MV-4-11 (cell line): ENCODE measurements at places on chromosomes 16 and 17.

DNA sequence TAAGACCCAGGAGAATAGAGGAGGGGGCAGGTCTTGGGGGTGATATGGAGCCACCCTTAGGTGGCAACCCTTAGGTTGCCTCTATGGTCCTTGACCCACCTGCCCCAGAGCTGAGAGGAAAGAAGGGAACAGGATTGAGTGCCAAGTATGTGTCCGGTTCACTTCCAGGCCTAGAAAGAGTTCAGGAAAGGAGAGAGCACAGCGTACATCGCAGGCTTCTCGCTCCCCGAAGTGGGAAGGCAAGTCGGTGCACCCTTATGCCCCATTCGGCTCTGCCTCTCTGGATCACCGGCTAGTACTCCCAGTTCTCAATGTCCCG, 631 bp downstream of the SP6 start:
- no peak for DNase-seq

GRCh38 chr16:14375132-14375491, 254.9 kb downstream of the PARN start:
- DNase-seq = no peak

DNA sequence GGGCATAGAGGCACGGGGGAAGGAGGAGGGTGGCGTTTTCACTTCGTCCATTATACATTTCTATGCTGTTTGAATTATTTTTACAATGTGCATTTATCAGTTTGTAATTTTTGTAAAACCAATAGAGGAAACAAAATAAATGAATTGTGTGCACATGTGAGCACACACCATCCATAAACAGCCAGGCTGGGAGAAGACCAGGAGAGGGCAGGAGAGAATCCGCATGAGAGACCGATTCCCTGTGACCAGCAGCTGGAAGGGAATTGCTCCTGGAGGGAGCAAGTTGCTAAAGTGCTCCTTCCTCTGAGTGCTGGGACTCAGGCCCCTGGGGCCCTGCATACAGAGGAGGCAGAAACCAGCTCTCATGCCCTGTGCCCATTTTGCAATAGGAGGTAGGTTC, 126.0 kb downstream of the ABCC12 start:
- DNase-seq = no peak

DNA sequence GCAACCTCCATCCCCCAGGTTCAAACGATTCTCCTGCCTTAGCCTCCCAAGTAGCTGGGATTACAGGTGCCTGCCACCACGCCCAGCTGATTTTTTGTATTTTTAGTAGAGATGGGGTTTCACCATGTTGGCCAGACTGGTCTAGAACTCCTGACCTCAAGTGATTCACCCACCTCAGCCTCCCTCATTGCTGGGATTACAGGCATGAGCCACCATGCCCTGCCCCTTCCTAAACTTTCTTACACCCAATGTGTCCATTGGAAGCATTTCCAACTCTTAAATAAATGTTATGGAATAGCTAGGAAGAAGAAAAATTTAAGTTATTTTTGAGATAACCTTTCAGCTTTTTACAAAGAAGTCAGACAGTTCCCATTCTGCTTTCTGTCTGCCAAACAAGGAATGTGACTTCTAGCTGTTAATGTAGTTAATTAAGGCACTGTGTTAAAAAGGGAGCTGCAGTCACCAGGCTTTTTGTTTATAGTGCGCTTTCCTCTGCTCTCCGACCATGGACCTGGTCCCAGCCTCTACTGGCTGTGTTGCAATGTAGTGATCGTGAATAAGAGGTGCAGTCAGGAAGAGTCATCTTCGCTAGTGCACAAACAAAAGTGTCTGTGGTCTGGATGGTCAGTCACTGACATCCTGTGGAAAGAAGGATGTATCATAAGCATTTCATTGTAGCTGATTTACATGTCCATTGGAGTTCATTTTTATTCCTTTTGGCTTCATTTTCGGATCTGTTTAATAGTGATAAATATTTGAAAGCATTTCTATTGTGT, 39.7 kb downstream of the USP10 start:
- DNase-seq = peak; percentile 79

GRCh38 chr17:60905709-60906108, 228.1 kb downstream of the BCAS3 start:
- no peak for DNase-seq

DNA sequence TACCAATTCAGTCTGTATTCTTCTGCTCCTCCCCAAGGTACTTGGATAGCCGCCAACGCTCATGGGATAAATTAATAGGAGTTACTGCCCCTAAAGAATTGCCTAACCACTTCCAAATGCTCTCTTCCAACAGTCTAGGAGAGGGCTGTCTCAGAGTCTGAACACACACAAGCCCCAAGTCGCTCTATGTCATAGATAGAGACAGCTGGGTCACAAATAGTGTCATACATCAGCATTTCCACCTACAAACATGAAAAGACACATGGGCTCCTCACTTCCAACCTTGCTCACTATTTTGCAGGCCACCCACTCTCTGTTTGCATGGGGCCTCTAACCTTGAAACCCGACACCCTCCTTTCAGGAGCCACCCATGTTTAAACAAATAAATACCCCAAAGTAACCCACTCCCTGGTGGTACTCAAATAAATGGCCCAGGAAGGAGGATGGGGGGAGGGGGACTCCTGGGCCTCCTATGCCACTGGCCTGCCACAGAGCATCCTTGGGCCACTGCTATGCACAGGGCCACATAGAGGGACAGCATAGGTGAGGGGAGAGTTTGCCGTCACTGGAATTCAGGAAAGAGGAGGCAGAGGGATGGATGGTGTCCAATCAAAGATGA, 265.9 kb downstream of the SOX9 start:
- DNase-seq = no peak

GRCh38 chr17:41457676-41458075, 9.5 kb downstream of the KRT32 start:
- no peak for DNase-seq

DNA sequence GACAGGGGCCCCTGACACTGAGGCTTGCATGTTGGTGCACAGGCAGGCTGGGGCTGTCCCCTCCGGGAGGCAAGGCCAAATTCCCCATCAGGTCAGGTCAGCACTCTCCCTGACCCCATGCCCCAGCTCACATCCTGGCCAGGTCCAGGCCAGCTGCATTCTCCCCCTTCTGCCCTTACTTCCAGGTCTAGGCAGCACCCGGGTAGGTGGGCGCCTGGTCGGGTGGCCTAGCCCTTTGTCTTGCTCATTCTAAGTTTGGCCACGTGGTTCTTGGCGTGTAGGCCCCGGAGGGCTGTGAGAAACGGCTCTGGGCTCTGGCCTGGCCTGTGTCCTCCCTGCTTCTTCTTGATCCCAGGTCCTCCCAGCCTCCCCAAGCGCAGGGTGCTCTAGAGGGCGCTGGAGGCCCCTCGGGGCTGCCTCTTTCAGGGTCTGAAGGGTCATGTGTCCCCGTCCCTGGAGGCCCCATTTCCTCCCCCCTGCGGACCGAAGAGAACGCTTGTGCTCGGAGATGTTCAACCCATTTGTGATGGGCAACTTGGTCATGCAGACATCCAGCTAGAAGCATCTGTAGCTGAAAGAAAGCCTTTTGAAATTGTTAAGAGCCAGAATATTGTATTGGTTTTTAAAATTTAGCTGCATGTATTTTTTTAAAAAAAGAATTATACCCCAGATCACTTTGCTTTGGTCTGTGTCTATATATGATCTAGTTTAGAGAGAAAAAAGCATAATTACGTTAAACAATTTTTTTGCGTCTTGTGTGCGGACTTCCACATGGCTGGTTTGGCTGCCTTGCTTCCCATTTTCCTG, 6.7 kb downstream of the BAHCC1 start:
- DNase-seq = peak; percentile 88

GRCh38 chr16:2016407-2016922, 3.1 kb upstream of the NPW start:
- no peak for DNase-seq

DNA sequence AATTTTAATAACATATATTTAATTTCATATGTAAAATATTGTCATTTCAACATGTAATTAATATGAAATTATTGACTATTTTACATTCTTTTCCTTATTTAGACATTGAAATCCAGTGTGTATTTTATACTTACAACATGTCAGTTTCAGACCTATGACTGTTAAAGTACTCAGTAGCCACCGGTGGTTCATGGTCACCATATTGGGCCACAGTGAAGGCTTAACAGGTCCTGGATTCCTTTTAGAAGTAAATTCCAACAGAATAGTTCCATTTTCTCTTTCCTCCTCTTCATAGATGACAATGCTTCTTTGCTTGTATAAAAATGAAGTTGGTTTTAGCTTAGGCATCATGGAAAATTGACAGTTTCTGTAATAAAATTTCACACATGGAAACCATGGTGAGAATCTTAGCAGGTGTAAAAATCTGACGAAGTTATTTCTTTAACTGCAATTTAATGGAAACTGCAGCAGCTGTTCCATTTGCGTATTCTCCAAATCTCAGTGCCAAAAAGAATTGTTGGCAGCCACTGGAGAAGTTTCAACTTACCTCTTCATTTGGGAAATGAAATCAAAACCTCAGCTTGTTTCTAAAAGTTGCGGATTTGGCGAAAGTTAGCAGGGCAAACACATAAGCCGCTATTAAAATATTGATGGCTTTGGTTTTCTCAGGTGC, 231.1 kb downstream of the CDH13 start:
- DNase-seq = no peak

GRCh38 chr17:57537524-57538410, 207.3 kb downstream of the CCDC182 start:
- no peak for DNase-seq

DNA sequence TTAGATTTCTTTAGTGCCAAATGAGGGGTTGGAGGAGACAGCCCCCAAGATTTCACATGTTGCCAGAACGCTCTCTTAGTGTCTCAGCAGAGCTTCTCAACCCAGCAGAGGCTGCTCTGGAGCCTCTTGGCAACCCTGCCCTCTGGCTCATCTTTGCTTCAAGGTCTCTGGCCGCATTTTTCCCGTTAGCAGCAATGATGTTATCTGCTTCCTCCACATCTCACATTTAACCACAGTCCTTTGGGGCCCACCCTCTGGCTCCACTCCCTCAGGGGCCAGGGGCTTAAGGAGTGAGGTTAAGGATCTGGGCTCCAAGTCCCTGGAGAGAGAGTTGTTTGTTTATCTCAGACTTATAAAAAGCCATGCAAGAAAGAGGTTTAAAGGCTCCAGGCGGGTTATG, 3.3 kb upstream of the XYLT1 start:
- no peak for DNase-seq

DNA sequence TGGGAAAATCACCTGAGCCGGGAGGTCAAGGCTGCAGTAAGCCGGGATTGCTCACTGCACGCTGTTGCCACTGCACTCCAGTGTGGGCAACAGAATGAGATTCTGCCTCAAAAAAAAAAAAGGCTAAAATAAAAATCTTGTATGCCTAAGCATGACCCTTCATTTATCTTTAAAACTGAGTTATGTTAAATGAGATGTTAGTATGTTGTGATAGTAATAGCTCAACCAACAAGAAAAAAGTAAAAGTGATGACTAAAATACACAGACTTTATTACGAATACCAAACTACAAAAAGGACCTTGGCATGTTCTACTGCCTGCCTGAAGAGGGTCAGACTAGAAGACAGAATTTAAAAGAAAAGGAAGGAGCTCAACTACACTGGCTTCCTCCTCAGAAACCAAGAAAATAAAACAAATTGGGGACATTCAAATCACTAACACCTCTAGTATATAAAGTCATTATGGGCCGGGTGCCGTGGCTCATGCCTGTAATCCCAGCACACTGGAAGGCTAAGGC, 4.4 kb downstream of the SMURF2 start:
- no peak for DNase-seq

DNA sequence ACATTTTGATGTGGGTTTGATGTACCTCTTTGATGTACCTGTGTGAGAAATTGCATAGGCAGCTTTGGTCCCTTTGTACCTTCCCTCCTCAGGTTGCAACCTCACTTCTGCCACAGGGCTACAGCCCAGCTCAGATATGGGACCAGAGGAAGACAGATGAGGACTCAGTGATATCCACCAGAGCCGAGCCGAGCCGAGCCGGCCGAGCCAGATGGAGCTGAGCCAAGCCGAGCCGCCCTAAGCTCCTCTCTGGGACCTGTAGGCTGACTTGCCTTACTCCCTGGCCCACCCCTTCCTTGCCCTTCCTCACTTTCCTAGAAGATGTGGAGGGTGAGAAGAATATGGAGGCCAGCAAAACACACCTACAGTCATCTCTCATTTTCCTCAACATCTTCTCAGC, 3.8 kb downstream of the HEATR9 start:
- no peak for DNase-seq

DNA sequence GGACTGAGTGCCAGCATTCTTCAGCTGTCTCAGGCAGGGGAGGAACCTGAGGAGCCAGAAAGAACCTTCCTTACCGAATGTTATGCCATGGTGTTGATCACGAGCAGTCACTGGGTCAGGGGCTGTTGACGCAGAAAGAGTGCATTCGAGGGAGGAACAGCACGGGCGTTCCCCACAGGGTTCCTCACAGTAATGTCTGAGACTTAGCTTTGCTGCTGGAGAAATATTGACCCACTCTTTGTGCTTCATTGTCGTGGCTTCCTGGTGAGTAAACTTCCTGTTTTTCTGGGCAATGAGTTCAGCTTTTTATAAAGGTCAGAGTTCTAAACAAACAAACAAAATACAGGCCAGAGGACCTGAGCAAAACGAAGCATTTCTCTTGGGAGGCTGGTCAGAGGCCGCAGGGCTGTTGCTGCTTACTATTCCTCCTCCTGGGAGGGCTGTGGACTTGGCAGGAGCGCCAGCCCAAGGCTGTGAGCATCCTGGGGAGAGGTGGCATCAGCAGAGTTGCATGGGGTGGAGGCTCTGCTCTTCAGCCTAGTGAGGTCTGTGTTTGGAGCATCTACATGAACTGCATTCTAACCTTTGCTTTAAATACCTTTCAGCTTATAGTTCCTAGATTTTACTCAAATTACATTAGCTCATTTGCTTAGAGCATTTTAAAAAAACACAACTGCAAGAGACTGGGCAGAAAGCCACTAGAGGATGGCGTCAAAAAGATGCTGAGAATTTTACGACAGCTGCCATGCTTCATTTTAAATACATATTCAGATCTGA, 143.1 kb upstream of the CACNG5 start:
- peak; percentile 20 for DNase-seq

DNA sequence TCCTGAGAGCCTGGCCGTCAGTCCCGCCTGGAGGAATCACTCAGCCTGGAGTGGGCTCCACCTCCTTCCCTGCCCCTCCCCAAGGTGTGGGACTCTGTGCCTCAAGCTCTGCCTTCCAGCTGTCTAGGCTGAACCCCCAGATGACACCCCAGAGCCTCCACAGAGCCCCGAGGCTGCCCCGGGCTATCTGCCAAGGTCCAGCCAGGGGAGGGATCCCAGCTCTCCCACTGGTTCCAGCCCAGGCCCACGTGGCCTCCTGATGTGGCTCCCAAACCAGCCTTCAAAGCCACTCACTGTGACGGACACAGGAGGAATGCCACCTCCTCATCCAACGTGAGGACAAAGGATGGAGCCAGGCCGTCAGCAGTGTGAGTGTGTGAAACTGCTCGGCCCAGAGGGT, 45.6 kb upstream of the ENPP7 start:
- no peak for DNase-seq

DNA sequence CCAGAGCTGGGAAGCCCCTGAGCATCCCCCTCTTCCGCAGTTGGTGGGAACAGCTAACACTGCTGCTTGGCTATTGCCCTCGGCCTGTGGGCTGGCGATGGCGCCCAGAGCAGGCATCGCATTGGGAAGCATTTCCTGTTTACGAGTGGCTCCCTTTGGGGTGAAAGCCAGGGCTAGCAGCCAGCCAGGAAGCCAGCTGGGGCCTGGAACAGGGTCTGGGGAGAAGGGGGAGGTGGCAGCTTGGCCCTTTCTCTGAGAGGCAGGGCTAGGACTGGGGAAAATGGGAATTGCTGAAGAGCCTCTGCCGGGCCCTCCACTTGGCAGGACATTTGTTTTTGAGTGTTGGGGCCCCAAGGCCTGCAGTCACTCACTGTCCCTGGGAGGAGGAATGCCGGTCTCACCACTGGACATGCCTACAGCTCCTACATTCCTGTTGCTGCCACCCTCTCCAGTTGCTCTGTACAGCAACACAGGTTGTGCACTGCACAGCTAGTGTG, 2.4 kb upstream of the MTSS2 start:
- no peak for DNase-seq
